ENCODE measurements at places on chromosomes 2 and 18.

DNA sequence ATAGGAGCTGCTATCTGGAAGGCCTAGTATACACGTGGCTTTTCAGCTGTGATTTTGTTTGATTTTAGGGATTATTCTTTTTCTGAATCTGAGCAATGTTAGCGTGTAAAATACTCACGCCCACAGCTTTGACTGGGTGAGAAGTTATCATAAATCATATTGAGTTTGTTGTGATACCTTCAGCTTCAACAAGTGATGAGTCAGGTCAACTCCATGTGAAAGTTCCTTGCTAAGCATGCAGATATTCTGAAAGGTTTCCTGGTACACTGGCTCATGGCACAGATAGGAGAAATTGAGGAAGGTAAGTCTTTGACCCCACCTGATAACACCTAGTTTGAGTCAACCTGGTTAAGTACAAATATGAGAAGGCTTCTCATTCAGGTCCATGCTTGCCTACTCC is at the start of gene GKN1:
TSS of gene GKN1 (plus strand) at position 386 of the 400 bp plus-strand sequence. CDS start 42 bp downstream, outside the sequence.
- no peak within 1 kb of the TSS for H3K27ac ChIP-seq
- H3K4me1 ChIP-seq = no peaks in the 10 kb centered on the region
- H3K27me3 ChIP-seq = no peaks in the 10 kb centered on the region
- H3K36me3 ChIP-seq = no peaks in the 10 kb centered on the region
- no peak within 1 kb of the TSS for H3K4me3 ChIP-seq
- no peak for DNase-seq

- DNase-seq = no peak
- no peaks in the 10 kb centered on the region for H3K27me3 ChIP-seq
- no peak overlapping the region for H3K4me3 ChIP-seq
- no peak overlapping the region for H3K27ac ChIP-seq
Observed at GRCh38 chr18:24762511-24762910, 302.1 kb downstream of the HRH4 start.

DNA sequence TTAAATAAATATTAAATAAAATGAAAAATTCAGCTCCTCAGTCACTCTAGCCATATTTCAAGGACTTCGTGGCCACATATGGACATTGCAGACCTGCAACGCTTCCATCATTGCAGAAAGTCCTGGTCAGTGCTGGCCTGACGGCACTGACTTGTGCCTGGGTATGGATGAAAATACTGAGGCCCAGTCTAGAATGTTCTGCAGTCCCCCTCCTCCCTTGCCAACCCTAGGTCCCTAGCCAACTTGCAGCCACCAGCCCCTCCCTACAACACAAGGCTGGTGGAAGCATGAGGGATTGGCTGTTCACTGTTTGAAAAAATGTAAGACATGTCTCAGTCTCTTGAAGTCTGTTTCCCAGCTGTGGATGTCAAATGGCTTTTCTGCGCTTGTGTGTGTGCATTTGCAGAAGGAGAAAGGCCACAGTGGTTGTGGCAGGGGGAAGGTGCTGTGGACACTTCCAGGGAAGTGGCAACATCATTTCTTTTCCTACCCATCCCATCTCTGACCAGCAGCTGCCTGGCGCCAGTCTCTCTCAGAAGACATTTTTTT is 9.9 kb downstream of the IGFBP5 start:
- peak overlapping the region; percentile 95 for H3K27ac ChIP-seq
- H3K36me3 ChIP-seq = no peaks in the 10 kb centered on the region
- peaks cover 46% of the 10 kb centered on the region for H3K4me1 ChIP-seq
- H3K4me3 ChIP-seq = no peak overlapping the region
- DNase-seq = no peak

DNA sequence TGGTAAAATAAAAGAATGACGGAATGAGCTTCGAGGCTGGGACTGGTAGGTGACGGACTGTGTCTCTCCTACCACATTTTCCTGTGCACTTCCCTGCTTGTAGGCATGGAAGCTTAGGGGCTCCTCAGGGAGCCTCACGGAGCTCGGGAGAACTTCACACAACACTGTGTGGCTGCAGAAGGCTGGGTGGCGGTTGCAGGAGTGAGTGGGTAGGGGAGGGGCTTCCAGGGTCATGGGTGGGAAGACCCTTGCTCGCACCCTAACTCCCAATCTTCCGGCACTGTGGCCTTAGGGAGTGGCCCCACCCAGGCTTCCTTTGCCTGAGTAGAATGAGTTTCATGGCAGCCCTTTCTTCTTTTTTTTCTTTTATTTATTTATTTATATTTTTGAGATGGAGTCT is 128.6 kb downstream of the INHBB start:
- H3K27me3 ChIP-seq = no peaks in the 10 kb centered on the region
- peak; percentile 5 for DNase-seq
- H3K36me3 ChIP-seq = no peaks in the 10 kb centered on the region
- H3K27ac ChIP-seq = no peak overlapping the region

GRCh38 chr2:237669283-237669627 is 41.9 kb downstream of the LRRFIP1 start:
- no peaks in the 10 kb centered on the region for H3K36me3 ChIP-seq
- DNase-seq = no peak
- H3K27me3 ChIP-seq = no peaks in the 10 kb centered on the region

GRCh38 chr2:65053199-65053598 is 3.0 kb upstream of the CEP68 start:
- no peaks in the 10 kb centered on the region for H3K36me3 ChIP-seq
- no peak overlapping the region for H3K4me3 ChIP-seq
- no peak for DNase-seq
- no peaks in the 10 kb centered on the region for H3K27me3 ChIP-seq
- H3K4me1 ChIP-seq = peaks cover 5% of the 10 kb centered on the region

- H3K4me3 ChIP-seq = peak overlapping the region; percentile 69
- H3K27ac ChIP-seq = peak overlapping the region; percentile 87
- no peaks in the 10 kb centered on the region for H3K4me1 ChIP-seq
Observed at GRCh38 chr18:12408247-12408869, 629 bp downstream of the PRELID3A start.

- no peaks in the 10 kb centered on the region for H3K36me3 ChIP-seq
- no peaks in the 10 kb centered on the region for H3K27me3 ChIP-seq
- no peak overlapping the region for H3K4me3 ChIP-seq
- H3K27ac ChIP-seq = no peak overlapping the region
- DNase-seq = no peak
Observed at GRCh38 chr2:207905546-207905945, 119.8 kb downstream of the PLEKHM3 start.

DNA sequence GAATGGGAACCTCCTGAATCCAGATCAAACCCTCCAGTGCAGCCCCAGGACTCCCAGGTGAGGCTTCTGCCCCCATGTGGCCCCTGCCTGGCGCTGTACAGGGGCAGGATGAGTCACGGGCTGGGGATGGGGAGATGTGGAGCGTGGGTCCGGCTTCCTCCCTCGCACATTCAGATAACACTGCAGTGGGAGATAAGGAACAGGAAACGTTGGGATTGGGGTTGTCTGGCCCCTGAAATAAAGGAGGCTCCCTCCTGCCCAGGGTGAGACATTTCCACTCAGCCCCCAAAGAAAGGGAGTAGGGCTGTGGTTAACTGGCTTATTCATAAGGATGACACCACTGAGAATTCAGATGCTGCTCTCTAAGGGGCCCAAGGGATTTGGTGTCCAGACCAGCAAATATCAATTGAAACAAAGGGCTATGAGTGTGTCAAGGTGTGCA is 30.7 kb downstream of the IGFBP5 start:
- no peak for DNase-seq
- H3K27ac ChIP-seq = peak overlapping the region; percentile 39
- no peak overlapping the region for H3K4me3 ChIP-seq
- H3K36me3 ChIP-seq = no peaks in the 10 kb centered on the region
- no peaks in the 10 kb centered on the region for H3K27me3 ChIP-seq

- H3K4me3 ChIP-seq = no peak overlapping the region
- no peaks in the 10 kb centered on the region for H3K27me3 ChIP-seq
Observed at GRCh38 chr2:10922307-10923007, 10.7 kb downstream of the KCNF1 start.

DNA sequence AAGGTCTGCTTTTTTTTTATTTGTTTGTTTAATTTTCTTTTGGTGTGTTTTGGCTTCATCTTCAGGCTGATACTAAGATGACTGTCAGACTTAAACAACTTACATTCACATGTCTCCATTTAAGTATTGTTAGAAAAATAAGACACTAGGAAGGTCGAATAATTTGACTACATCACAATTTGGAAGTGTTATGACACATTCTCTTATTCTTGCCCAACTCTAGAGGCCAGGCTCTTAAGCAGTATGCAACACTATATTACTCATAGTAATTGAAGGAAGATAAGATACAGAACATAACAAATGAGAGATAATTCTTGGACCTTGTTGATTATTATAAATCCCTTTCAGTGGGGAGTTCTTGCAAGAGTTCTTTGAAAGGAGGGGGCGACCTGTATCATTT is 295.3 kb upstream of the COL3A1 start:
- no peak overlapping the region for H3K27ac ChIP-seq
- DNase-seq = no peak
- no peak overlapping the region for H3K4me3 ChIP-seq
- no peaks in the 10 kb centered on the region for H3K27me3 ChIP-seq
- H3K4me1 ChIP-seq = no peaks in the 10 kb centered on the region

DNA sequence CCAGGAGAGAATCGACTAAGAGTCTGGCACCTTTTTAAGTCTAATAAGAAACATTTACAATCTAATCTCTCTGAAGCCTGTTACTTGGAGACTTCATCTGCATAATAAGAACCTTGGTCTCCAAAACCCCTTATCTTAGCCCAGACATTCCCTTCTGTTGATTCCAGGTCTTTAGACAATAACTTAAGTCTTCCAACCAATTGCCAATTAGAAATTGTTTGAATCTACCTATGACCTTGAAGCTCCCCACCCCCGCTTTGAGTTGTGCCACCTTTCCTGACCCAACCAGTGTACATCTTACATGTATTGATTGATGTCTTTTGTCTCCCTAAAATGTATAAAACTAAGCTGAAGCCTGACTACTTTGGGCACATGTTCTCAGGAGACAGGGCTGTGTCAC is 49.5 kb upstream of the DTNA start:
- DNase-seq = no peak
- H3K4me1 ChIP-seq = no peaks in the 10 kb centered on the region
- H3K36me3 ChIP-seq = no peaks in the 10 kb centered on the region
- H3K4me3 ChIP-seq = no peak overlapping the region
- H3K27ac ChIP-seq = peak overlapping the region; percentile 86

DNA sequence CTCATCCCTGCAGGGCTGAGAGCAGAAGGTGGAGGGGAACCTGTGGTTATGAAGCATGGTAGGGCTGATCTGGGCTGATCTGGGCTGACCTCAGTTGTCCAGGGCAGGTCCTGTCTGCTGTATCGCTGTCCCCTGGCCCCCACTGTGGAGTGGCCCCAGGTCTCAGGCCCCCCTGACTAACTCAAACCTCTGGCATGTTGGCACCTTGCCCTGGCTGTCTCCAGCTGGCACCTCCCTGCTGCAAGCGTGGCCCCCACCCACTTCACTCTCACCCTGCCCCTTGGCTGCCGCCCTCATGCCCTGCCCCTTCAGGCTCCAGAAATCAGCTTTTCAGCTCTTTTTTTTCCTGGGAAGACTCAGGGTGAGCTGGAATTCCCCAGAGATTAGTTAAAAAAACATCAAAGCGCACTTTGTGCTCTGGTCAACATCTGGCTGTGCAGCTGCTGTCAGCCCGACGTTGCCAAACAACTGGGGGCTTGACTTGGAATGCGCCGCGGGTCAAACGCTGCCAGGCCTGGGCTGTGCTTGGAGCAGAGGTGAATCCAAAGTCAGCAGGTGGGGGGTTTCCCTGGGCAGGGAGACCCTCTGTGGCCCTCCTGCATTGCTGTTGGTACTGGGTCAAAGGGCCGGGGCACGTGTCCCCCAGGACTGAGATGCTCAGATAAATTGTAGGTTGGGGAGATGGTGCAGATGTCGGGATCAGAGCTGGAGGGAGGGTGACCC is 173.8 kb upstream of the HDAC4 start:
- no peak overlapping the region for H3K27ac ChIP-seq
- no peak for DNase-seq
- peaks cover 2% of the 10 kb centered on the region for H3K4me1 ChIP-seq
- no peaks in the 10 kb centered on the region for H3K36me3 ChIP-seq
